Foreskin keratinocyte (primary cell): ENCODE measurements at places on chromosomes 12 and 14. TPM values are rescaled to one million over a fixed set of nuclear protein-coding genes. Genes with fewer than 3 reads are reported as not detected.

Gene NAP1L1
- total RNA-seq, result 423 and 448 TPM in 2 replicates

GRCh38 chr14:22995889-22996625, 13.7 kb upstream of the AJUBA start:
- DNase-seq, result no peak

Gene HAL
- 0.42 and 0.48 TPM in 2 replicates for total RNA-seq

DNA sequence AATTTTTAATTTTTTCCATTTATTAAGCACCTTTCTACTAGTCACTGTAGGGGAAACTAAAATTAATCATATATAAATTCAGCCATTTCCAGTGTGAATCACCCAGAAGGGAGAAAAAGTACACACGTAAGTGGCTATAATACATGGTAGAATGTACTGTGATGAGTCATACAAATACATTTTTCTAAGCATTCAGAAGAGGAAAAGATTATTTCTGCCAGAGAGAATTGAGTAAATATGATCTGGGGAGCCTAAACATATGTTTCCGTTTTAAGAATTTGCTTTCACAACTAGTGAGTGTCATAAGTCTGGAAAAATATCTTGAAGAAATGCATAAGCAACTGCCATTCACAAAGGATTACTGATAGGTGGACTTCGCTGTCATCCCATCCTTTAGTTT, 102.8 kb downstream of the TGFB3 start:
- peak; percentile 88 for DNase-seq
